ENCODE measurements at places on chromosomes 2 and 18.
A peak's percentile ranks its signal among the peaks of the same experiment; 100 is the strongest.

DNA sequence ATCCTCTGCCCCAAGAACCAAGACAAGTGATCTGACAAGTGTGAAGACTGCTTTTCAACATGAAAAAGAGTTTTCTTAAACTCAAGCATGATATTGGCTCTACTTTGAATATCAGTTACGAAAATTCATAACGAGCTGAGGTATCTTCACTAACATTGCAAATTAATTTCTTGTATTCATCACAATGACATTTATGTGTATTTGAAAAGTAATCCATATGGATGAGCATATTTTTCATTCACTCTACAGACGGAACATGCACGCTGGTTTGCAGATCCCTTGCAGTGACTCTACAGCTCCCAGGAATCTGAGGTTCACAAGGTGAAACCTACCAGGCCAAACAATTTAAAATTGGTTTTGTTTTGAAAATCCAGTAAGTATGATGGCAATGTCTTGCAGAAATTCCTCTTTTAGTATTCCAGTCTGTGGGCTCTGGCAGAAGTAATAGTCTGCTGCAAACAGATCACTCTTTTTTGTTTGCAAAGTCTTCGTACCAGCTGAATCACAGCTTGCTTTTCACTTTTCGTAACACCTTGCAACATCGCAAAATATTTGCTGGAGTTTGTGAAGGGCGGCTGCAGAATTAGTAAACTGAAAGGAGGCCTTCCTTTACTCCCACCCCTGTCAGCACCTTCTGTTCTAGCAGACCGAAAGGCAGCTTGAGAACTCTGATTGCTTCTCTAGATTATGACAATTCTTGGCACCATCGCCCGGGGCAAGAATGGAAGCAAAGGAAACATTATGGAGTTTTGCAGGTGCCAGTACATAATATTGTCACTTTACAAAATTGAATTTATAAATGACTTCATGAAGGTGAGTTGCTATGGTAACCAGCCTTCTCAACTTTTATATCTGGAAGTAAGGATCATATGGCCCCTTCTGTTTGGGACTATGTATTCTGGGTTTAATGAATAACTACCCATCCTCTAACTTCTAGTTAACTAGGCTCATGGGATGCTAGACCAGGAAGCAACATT, 168.7 kb downstream of the TMEM247 start:
- no peak for DNase-seq

- peak; percentile 52 for DNase-seq
Measured at GRCh38 chr2:238139196-238140039, 950 bp downstream of the KLHL30 start.

DNA sequence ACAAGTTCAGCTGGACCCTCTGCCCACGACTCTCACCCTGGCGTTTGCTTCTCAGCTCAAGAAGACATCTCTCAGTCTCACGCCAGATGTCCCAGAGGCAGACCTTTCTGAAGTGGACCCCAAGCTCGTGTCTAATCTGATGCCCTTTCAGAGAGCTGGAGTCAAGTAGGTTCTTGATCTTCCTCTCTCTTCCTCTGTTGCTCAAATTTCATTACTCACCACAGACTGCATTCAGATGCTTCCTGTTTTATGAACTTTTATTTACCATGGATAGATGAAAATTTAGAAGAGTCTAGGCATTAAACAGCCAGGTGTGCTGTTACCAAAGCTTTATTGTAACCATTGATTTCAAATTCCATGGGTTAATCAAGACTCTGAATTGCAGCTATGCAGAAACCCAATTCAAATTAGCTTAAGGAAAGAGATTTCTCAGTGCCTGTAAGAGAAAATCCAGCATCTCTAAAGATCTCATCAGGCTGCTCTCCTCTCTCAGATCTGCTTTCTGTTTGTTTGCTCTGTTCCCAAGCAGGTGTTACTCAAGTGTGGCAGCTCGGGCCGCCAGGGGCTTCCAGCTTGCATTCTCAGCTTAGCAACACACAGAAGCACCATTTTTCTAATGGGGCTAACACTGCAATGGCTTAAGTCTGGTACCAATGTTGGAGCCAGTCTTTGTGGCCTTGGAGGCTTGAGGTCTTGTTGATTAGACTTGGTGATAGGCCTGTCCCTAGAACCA, 16.5 kb downstream of the SMARCAL1 start:
- no peak for DNase-seq

DNA sequence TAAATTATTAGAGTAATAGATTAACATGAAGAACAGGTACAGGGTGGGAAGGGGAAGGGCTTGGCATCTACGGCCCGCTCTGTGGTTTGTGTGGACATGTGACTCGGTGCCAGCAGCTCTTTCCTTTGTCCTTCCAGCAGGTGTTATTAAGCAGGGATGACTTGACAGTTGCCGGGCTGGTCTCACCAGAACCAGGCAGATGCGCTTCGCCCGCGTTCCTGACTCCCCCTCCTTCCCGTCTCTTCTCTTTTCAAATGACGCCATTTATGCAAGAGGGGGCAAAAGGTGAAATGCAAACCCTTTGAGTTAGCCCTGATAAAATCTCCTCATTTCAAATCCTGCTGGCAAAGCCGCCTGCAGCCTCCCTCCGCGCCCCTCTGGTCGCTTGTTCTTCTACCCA, 38.9 kb upstream of the MGAT4A start:
- no peak for DNase-seq

- DNase-seq = no peak
Measured at GRCh38 chr18:54453996-54454395, 96.3 kb downstream of the C18orf54 start.

DNA sequence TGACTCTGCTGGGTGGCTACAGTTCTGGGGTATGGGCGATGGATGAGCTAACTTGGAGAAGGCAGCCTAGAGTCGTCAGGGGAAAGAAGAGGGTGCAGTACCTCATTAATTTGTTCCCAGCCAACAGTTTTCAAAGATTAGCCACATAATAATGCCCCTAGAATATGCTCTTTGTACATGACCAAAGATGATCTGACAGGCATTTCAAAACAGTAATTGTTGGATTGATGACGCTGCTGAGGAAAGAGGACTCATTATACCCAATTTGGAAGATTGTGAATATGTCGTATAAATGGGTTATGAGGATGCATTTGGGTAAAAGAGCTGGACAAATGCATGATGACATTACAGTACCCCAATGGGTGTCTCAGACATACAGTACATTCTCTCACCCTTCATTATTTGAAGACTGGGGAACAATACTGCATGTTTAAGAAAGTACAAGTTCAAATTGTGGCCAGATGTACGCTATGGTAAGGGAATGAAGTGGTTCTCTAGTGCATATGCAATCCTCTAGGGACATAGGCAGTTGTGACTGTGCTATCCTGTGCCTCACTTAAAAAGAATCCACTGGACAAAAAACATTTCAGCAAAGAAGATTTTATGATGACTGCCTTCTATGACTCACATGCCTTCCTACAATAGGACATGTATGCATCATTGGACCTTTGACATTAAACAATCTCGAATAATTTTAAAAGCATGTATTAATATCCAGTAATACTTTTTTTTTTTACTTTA, 233.2 kb downstream of the CNTNAP5 start:
- no peak for DNase-seq

DNA sequence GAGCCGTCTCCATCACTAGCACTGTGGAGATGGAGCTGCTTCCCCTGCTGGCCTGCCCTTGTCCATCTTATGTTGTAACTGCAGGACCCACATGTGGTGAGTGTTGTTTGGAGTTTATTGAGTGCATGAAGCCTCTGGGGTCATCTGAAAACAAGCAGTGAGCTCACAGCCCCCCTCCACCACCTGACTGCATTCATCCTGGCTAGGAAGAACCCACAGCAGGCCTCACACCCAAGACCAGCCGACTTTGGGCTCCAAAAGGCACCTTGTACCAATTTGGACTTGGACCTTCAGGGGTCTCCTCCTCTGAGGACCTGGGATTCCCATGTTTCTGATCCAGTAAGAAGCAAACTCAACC, 116.1 kb downstream of the TWIST2 start:
- DNase-seq = no peak

DNA sequence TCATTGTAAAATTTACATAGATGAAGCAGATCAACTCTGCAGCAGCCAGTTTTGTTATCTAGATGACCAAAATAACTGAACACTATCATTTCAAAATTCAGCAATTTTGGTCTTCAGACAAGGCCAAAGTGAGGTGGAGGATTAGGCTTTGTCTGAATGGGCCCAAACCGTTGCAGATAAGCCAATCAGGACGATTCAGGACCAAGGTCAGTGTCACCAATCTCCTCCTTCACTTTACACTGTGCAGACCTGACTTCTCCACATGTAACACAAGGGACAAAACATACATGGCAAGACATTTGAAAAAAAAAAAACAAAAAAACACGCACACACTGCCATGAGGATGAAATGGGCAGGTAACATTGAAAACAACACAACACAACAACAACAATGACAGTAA, 211.2 kb downstream of the NAPG start:
- no peak for DNase-seq

- no peak for DNase-seq
Measured at GRCh38 chr2:10086950-10087349, 6.7 kb upstream of the CYS1 start.

DNA sequence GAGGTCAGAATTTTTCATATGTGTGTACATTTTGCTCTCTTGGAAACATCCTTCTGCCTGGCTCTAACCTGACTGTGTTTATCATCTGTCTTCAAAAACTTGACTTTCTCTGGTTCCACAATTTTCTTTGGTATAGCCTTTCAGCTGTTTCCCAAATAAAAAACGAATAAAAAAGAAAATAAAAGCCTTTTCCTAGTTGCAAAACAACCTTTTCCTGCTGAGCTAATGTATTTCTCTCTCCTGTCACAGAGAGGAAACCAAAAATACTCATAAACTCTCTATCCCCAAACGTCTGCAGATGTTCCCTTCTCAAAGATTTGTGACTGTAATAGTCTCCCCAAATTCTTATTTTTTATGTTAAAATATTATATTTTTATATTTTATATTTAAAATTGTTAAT, 505.3 kb upstream of the SLC39A10 start:
- DNase-seq = peak; percentile 37

- DNase-seq = peak; percentile 85
Measured at GRCh38 chr2:160214461-160215445, 14.7 kb upstream of the ITGB6 start.

All from muscle of leg (tissue), 16 donors.